ENCODE measurements at places on chromosomes 2 and 18.
A peak's percentile ranks its signal among the peaks of the same experiment; 100 is the strongest.

GRCh38 chr2:10935953-10936942 lies 24.5 kb downstream of the KCNF1 start:
- peak; percentile 15 for DNase-seq

DNA sequence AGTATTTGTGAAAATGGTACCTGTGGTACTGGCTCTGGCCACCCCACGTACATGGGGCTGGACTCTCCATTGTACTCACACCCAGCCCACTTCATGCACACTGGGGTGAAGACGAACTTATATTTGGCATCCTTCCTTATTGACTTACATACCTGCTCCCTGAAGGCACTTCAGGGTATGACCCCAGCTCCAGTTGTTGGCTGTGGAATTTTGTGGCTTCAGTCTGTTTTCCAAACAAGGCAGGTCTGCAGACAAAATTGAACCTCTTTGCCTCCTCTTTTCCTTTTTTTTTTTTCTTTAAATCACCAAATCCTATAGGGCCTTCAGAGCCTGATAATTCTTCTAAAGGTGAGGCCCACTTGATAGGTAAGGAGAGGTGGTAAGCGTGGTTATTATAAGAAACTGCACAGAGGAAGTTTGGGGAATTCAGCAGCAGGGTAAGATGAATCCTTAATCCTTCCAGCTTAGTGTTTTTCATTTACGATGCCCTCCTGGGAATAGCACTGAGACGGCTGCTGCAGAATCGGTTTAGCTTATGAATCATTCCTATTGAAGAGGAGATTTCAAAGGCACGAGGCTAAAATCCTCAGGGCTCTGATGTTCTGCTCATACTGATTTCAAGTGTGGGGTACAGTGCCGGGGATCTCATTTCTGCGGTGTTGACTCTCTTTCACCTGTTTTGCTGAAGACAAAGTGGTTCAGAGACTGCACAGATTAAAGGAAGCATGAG lies 55.2 kb downstream of the KIF5C start:
- no peak for DNase-seq

DNA sequence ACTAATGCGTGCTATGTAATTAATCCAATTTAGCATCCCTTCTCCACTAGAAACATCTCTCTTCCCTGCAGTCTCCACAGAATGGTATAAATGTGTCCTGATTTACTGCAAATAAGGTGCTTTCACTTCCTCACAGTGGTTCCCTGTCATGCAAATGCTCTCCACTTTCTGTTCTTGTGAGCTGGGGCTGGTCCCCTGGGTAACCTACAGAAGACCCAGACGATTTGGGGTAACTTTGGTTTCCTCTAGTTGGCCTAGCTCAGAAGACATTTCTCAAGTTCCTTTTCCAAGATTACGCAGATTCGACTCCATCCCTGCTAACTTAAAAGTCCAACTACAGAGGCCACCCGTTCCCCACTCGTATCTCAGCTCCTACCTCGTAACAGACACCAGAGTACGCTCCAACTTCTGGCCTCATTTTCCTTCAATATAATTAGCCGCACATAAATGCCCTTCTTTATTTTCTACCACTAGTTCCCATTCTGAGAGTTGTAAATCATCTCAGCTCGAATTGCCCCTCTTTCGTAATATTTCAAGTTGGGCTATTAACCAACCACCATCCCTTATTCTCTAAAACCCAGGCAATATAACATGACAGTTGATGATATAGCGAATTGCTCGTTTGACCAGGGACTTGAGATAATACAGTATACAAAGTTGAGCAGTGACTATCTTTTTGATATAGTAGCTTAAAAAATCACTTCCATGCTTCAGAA lies 28.8 kb upstream of the NEDD4L start:
- DNase-seq: no peak

DNA sequence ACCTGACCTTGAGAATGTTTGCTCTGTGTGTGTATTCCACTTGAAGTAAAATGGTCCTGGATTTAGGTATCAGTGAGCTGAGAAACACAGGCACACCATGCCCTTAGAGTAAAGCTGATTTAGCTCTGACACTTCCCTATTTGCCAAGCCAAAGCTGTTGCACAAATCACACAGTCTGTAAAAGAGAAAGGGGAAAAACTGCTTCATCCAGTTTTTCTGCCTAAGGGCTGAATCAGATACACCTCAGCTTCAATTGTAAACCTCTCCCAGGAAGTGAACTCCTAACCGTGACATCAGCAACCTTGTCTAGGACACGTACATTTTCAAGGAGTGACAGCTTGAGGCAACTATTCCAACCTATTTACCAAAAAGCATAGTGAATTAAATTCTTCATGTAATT lies 150.4 kb downstream of the NR4A2 start:
- DNase-seq: no peak

- no peak for DNase-seq
Measured at GRCh38 chr18:52070291-52070756, 269.7 kb upstream of the DCC start.

All from T-helper 2 cell treated with Interferon-gamma antibody and Interleukin-4, amounts not matched to agents 5 μg/mL and 100 μg/mL, for 36 hours (primary cell).